ENCODE measurements at places on chromosomes 13 and 19.

DNA sequence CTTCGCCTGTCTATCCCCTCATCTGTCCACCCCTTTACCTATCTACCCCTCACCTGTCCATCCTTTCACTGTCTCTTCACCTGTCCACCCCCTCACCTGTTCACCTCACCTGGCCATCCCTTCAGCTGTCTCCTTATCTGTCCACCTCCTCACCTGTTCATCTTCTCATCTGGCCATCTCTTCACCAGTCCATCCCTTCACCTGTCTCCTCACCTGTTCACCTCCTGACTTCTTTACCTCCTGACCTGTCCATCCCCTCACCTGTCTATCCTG lies 13.2 kb upstream of the KANK2 start:
- no peak for DNase-seq

- no peak for DNase-seq
These were observed 254.2 kb downstream of the COG6 start for GRCh38 chr13:39909634-39910033.

GRCh38 chr19:7292352-7292949 lies 1.8 kb downstream of the INSR start:
- DNase-seq = no peak

DNA sequence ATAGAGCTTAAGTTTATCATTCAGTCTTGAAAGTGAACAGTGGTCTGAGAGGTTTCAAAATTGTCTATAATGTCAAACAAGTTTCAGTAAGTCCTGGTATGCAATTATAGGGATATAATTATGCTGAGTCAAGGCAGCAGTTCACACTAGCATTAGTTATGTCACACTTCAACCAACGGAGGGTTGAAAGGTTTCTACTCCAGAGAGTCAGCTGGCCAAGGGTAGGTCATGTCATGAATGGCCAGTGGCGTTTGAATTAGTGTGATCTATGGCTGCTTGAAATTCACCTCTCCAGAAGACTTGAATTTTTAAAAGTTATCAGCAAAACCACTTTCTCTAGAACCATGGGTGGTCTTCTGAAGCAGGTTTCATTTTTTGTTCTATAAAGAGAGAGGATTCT lies 108.6 kb downstream of the TNFRSF19 start:
- no peak for DNase-seq

- no peak for DNase-seq
These were observed 1586.4 kb upstream of the SPRY2 start for GRCh38 chr13:81927347-81927746.

DNA sequence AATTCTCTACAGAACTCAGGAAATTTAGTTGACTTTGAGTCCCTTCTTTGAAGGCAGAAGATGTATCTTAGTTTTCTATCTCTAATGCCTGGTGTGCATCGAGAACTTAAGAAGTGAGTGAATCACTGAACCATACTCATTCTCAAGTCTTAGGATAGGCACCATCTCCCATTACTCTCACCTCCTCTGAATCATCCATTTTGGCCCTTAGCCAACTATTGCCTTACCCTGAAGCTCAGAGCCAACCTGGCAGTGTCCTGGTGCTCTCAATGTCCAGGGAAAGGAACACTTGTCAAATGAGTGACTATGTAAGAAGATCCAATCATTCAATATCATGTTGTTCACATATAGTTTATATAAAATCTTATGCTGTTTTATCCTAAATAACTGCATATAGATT lies 146.6 kb downstream of the RGCC start:
- no peak for DNase-seq

DNA sequence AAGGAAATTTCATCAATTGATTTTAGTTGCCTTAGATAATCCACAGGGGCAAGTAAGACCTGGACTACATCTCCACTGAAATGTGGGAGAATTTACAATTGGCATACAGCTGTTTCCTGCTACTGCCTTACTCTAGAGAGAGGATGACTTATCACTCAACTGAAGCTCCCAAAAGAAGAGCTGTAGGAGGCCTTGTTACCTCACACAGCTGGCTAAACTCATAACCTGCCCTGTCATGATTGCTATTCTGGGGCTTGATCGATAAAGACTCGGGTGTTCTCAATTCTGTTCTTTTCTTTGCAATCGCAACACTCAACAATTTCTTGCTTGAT lies 1396.4 kb downstream of the EFNB2 start:
- DNase-seq = no peak

DNA sequence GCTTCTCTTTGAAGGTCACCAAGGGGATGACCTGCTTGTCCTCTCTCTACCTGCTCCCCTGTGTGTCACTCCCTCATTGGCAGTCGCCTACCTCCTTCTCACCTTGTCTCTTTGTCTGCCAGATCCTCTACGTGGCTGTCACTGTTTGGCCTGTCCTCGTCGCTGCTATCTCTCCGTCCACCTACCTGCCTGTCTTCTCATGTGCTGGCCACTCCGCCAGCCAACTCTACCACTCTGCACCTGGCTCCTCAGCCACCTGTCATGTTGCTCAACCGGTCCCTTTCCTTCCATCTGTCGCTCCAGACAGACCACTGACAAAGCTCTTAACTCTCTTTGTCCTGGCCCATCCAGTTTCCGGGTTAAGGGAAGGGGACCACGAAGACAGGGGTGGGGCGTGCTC lies at the start of gene KLK12:
KLK12 (minus strand) TSS at position 299 of the 400 bp plus-strand sequence. CDS start 381 bp downstream, outside the sequence.
- DNase-seq = no peak

GRCh38 chr13:77678691-77679235 lies 18.7 kb upstream of the SLAIN1 start:
- DNase-seq = no peak

GRCh38 chr19:7926021-7926726 lies at the start of gene CTXN1:
TSS of gene CTXN1 (minus strand) at chr19:7926135. CDS start at chr19:7925538, 597 bp downstream.
- no peak for DNase-seq

- no peak for DNase-seq
These were observed 2546.0 kb downstream of the PCDH9 start for GRCh38 chr13:64684108-64684507.
